Stimulated activated CD4-positive, alpha-beta T cell treated with anti-CD3 and anti-CD28 coated beads, Interleukin-4, amount 100 ng/mL, for 1 hour (primary cell): ENCODE measurements at places on chromosomes 12 and 14.
A peak's percentile ranks its signal among the peaks of the same experiment; 100 is the strongest.

GRCh38 chr12:120710031-120710804 is at the start of gene UNC119B:
Gene UNC119B (plus strand): TSS chr12:120710458. CDS start chr12:120710475, 17 bp downstream.
- DNase-seq = peak; percentile 82

DNA sequence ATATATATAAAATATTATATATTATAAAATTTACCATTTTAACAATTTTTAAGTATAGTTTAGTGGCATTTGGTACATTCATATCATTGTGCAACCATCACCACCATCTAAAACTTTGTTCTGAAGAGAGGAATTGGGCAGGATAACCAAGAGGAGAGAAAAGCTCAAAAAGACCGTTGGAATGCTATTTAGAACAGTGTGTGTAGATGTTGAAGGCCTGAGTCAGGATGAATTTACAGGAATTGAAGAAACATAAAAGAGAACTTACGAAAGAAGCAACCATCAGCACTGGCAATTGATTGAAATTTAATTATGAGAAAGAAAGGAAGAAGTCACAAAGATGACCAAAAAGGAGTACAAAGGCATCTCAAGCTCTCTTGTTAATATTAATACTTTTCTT is 196.9 kb upstream of the PWP1 start:
- no peak for DNase-seq

GRCh38 chr12:125187148-125187745 is 122.0 kb downstream of the AACS start:
- no peak for DNase-seq

- DNase-seq = no peak
Measured at GRCh38 chr12:131872154-131873051, 22.0 kb upstream of the ULK1 start.

DNA sequence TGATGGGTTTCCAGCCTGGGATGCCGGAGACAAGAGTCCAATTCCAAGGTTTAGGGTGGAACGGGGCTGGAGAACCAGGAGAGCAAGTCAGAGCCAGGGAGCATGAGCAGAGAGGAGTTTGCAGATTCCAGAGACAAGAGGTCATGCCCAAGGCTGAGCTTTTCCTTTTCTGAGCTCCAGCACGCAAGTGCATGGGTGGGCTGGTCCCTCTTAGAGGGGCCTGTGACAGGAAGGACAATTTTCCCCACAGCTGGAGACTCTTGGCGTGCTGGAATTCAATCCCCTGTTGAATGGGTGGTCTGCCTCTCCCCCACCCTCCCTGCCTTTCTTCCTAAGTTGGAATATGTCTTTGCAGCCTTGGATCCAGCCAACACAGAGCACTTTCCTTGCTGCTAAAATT is 431.9 kb downstream of the BCL11B start:
- no peak for DNase-seq

GRCh38 chr12:108798551-108799221 is 58.7 kb downstream of the SSH1 start:
- no peak for DNase-seq

GRCh38 chr12:113063396-113064350 is 7.1 kb downstream of the DTX1 start:
- no peak for DNase-seq

DNA sequence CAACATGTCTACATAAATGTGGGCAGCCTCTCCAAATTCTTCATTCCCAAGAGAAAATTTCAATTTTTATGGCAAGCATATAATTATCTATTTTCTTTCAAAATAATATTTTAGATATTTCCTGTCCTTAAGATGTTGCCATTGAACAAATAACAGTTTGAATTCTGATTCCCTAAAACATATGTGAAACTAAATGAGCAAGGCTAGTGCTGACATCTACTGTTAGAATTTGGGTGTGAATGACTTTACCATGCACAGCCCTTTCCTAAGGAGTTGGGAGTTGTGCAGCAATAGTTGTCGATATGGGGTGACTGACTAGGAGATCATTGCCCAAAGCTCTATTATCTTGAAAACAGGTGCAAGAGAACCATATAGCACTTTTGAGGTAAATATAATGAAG is 108.2 kb upstream of the SLC38A4 start:
- no peak for DNase-seq

- DNase-seq = no peak
Measured at GRCh38 chr12:57898308-57898970, 42.9 kb upstream of the ATP23 start.

DNA sequence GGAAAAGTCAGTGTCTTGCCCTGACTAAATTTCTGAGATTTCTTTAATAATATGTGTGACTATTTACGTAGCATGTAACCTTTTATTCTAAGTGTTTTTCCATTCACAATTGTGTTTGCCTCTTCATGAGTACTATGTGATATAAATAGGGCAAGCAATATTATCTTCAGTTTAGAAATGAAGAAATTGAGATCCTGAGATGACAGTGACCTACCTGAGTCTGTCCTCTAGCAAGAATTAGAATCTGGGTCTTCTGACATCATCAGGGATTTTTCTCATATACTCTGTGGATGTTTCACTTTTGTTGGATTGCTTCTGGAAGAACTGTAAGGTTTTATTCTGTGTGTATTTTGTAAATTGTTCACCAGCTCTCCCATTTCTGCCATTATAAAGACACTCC is 35.0 kb downstream of the TMTC2 start:
- DNase-seq = no peak

GRCh38 chr12:78050790-78051189 is 220.1 kb downstream of the NAV3 start:
- no peak for DNase-seq

GRCh38 chr12:121334513-121335343 is 17.5 kb downstream of the ANAPC5 start:
- no peak for DNase-seq

DNA sequence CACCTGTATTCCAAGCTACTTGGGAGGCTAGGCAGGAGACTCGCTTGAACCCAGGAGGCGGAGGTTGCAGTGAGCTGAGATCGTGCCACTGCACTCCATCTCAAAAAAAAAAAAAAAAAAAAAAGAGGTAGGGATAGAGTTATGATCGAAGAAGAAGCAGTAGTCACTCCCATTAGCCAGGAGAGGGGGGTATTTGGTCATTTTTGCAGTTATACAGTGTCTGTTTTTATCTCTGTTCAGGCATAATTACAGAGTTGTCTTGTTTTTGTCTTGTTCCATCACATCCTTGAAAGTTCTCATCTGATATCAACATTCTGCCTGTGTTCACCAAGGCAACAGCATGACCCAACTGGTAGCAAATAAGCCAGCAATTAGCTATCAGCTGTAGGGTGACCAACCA is 98.5 kb upstream of the TMPO start:
- DNase-seq = no peak

DNA sequence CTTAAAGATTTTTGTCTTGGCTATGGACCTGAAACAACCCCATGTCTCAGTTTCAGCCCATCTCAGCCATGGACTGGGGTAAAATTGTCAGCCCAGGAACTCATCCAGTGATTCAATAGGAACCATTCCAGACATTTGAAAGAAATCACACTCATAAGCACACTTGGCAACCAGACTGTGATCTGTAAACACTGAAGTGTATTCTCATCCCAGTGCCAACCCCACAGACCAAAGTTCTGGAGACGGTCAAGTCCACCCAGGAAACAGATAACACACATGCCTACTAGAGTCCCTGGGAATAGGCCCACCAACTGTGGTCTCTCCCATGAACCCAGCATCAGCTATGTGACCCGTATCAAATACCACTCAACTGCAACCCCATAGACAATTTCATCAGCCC is 804.6 kb downstream of the TRHDE start:
- no peak for DNase-seq

- DNase-seq = no peak
Measured at GRCh38 chr14:24273422-24273998, 2.1 kb upstream of the RABGGTA start.

DNA sequence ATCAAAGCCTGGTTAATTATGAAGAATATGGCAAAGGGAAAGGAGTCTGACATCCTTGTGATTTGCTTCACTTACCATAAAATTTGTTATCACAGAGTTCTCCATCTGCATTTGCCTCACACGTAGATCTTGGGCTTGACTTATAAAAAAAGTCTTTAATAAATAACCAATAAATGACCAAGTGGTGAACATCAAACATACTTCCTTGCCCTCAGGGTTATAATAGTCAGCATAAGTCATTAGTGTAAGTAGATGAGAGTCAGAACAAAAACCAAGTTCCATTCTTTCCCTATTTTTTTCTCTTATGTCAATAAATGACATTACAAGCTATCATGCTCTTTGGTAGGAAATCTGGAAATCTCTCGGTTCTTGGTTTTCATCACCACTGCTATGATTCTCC is 635.4 kb upstream of the ATXN7L3B start:
- DNase-seq = no peak

- DNase-seq = no peak
Measured at GRCh38 chr14:65074449-65075150, 27.7 kb downstream of the MAX start.
